WERI-Rb-1 (cell line): ENCODE measurements at places on chromosomes 11 and 22.

GRCh38 chr11:44507491-44507890 lies 58.0 kb upstream of the CD82 start:
- DNase-seq: no peak

- no peak for DNase-seq
These were observed 1.1 kb upstream of the SAA1 start for GRCh38 chr11:18264677-18265555.

GRCh38 chr11:36569095-36569494 lies 1.3 kb downstream of the RAG1 start:
- DNase-seq: no peak

GRCh38 chr11:1564535-1565172 lies 7.4 kb downstream of the DUSP8 start:
- peak; percentile 97 for DNase-seq
